ENCODE measurements at places on chromosomes 2 and 18.

GRCh38 chr2:136351684-136352083, 233.7 kb upstream of the CXCR4 start:
- DNase-seq: no peak

DNA sequence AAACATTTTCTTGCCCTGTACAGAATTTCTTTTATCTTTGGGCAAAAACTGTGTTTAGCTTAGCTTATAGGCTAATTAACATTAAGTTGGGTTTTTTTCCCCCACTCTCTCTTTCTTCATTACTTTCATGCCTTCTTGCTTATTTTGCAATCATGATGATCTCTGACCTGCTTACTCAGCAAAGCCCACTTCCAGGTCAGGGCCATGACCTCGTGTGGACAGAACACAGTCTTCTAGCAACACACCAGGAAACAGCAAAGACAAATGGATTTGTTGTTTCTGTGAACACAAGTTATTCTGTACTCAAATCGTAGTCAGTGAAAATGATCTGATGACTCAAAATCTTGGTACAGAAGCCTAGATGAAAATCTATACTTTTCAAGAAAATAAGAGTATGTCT, 60.7 kb downstream of the SPATS2L start:
- no peak for DNase-seq

- no peak for DNase-seq
These were observed 49.5 kb upstream of the SP3 start for GRCh38 chr2:174014699-174015070.

- no peak for DNase-seq
These were observed 14.4 kb downstream of the DNAJC10 start for GRCh38 chr2:182730486-182730885.

- no peak for DNase-seq
These were observed 93.2 kb downstream of the CACNB4 start for GRCh38 chr2:152005607-152006006.

DNA sequence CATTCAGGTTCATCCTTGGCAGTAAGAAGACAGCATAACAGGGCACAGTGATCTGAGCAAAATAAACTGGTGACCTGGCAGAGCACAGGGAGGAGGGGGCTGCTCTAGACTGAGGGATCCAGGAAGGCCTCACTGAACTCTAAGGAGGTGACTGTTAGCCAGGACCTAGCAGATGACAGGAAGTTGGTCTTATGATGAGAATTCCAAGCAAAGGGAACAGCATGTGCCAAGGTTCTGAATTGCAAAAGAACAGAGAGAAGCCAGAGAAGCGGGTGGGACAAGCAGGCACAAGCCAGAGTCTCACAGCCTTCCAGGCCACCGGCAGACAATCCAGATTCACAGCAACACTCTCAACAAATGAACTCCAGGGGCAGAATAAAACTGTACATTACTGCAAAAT, 152.7 kb upstream of the PTPRM start:
- no peak for DNase-seq

DNA sequence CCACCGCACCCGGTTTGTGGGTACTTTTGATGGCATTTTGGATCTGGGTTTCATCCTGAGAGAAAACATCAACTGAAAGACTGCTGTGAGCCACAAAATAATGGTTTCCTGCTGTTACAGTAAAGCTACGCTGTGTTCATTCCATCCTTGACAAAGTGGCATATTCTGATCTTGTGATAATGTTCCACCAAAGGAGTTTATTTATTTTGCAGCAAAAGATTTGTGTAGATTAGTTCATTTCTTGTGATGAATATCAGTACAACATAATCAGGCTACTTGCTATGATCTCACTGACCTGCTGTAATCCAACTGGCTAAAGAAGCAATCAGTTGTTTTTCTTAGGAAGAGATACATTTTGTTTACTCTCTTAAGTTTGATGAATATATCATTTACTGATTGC, 45.0 kb downstream of the EEF1B2 start:
- no peak for DNase-seq

- DNase-seq: no peak
These were observed 91.0 kb downstream of the DGKD start for GRCh38 chr2:233445152-233445830.

DNA sequence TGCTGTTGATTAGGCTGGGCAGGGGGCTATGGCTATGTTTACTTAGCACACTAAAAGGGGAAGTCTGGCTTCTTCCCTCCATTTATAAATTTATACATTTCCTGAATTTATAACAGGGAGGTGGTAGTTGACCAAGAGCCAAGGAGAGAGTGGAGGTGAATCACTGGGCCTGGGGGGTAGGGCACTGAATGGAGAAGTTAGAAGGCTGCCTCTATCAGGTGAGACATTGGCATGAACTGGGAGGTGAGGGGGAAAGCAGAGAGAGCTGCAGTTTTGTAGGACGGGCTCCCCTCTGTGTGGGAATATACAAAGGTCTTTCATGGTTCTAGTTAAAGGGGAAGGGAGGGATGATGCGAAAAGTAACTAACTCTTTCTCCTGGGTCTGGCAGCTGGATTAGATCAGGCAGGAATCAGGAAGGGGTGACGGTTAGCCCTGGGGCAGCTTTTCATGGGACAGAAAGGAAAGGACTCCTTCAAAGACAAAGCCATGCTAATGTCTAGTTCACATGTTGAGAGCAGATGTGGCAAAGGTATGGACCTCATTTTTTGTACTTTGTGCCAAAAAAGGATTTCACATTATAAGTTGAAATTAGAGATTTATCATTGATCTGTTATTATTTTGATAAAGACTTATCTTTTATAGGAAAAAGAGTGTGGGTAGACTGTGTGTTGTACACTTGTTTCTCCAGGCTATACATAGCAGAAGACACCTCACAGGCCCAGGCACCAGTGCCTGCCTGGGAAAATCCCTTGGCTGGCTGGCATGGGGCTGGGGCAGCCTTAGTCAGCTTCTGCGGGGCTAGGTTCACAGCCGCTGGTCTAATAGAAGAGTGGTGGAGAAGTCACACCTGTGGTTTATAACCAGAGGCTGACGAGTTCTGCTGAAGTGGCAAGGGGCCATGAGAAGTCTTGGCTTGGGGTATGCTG, 158.7 kb downstream of the CLIP4 start:
- no peak for DNase-seq

GRCh38 chr18:36492604-36493329, 195.3 kb downstream of the FHOD3 start:
- DNase-seq: no peak

DNA sequence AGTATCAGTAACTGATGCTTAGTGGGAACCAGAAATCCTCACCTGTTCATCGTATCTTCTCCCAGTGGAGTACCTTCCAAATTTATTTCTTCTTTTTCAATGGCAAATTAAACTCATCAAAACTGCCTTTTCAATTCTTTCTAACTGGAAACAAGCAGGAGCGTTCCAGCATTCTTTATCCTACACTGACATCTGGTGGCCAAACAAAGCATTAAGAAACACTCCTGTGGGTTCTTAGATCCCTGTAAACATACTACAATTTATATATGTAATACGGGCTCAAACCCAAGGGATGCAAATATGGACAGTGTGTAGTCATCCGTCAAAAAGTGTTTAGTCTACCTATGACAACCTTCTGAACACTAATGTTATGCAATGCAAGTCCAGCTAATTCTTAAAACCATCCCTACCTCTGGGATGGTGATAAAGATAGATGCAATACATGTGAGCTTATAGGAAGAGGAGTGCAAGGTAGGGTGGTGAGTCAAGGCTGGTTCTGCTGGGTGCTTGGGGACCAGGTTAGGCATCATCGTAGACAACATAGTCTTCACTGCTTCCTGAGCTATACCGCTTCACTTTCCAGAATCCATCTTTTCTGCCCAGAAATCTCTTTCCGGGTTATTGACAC, 375.0 kb downstream of the CTNNA2 start:
- no peak for DNase-seq

GRCh38 chr2:120949027-120949956, 213.6 kb downstream of the GLI2 start:
- no peak for DNase-seq

- no peak for DNase-seq
These were observed 8.0 kb downstream of the NTSR2 start for GRCh38 chr2:11661891-11662435.

GRCh38 chr2:173990245-173990644, 25.1 kb upstream of the SP3 start:
- DNase-seq: no peak

DNA sequence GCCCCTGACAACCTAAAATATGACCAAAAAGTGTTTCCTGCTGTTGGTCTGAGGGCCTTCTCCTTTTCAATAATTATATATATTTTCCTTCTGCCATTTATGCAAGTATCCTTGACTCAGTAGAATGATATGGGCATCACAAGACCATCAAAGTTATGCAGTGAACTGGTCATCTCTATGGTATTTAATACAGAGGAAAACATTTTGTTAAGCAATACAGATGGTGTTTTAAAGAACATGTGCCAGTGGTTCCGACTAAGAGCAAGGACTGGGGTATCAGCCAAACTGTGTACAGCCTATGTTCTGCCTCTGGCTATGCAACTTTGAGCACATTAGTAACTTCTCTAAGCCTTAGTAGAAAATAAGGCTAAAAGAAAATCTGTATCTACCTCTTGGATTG, 179.0 kb downstream of the TRABD2A start:
- no peak for DNase-seq

- DNase-seq: no peak
These were observed 11.9 kb downstream of the BCL2 start for GRCh38 chr18:63307551-63308200.

- DNase-seq: no peak
These were observed 732 bp upstream of the ANXA4 start for GRCh38 chr2:69741229-69741574.

- DNase-seq: no peak
These were observed 147.6 kb upstream of the CCDC68 start for GRCh38 chr18:55106906-55107305.

DNA sequence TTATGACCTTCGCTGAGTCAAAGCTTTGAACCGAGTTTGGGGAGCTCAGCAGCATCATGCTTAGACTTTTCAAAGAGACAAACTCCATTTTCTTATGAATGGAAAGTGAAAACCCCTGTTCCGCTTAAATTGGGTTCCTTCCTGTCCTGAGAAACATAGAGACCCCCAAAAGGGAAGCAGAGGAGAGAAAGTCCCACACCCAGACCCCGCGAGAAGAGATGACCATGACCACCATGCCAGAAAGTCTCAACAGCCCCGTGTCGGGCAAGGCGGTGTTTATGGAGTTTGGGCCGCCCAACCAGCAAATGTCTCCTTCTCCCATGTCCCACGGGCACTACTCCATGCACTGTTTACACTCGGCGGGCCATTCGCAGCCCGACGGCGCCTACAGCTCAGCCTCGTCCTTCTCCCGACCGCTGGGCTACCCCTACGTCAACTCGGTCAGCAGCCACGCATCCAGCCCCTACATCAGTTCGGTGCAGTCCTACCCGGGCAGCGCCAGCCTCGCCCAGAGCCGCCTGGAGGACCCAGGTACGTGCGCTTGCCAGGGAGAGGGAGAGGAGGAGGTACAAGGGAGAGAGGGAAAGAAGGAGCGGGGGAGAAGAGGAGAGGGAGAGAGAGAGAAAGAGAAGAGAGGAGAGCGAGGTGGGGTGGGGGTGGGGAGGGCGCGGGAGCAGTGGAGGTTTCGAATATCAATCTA, at the start of gene DLX1:
DLX1 (plus strand) TSS at position 48 of the 700 bp plus-strand sequence; CDS start at position 219, 171 bp downstream.
- DNase-seq: no peak

DNA sequence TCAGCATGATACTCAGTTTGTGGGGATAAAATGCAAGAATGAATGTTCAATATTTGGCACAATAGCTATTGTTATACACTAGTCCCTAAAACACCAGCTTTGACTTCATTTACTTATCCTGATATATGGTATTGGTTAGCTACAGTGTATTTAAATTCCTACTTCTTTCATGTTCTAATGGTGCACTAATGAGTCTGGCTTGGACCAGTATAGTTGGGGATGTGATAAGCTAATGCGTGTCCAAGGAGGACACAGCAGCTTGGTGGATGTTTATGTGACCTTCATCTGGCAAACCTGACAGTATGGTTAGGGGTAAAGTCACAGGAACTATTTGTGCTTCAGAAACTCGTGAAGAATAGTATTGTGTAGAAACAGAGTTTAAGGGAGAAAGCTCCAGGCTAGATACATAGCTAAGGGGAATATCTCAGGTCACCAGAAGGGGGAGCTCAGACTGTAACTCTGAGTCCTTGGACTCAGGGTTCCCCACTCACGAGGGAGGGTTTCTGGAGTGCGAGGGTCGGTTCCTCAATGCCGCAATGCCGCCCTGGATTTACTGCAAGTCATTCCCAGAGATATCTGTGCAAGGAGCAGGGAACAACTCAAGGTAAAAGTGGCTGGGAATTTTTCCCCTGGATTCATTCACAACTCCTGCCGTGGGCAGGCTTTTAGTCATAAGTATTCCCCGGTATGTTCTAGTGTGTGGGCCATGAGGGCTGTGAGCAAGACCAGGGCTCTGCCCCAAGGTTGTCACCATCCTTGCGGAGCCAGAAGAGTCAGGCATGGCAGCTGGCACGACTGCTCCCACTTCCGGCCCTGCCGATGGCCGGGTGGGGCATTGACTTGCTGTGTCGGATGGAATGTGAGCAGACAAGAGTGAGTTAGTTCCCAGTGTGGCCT, 14.5 kb downstream of the IL1R2 start:
- no peak for DNase-seq

GRCh38 chr2:125405816-125406215, 1250.1 kb upstream of the GYPC start:
- DNase-seq: no peak

- DNase-seq: no peak
These were observed 16.7 kb downstream of the WIPF1 start for GRCh38 chr2:174580951-174581350.

GRCh38 chr2:191857259-191857805, 10.4 kb upstream of the CAVIN2 start:
- no peak for DNase-seq

GRCh38 chr2:220043990-220044335, 416.5 kb downstream of the SLC4A3 start:
- no peak for DNase-seq

GRCh38 chr2:42906557-42907411, 114.4 kb upstream of the HAAO start:
- no peak for DNase-seq

DNA sequence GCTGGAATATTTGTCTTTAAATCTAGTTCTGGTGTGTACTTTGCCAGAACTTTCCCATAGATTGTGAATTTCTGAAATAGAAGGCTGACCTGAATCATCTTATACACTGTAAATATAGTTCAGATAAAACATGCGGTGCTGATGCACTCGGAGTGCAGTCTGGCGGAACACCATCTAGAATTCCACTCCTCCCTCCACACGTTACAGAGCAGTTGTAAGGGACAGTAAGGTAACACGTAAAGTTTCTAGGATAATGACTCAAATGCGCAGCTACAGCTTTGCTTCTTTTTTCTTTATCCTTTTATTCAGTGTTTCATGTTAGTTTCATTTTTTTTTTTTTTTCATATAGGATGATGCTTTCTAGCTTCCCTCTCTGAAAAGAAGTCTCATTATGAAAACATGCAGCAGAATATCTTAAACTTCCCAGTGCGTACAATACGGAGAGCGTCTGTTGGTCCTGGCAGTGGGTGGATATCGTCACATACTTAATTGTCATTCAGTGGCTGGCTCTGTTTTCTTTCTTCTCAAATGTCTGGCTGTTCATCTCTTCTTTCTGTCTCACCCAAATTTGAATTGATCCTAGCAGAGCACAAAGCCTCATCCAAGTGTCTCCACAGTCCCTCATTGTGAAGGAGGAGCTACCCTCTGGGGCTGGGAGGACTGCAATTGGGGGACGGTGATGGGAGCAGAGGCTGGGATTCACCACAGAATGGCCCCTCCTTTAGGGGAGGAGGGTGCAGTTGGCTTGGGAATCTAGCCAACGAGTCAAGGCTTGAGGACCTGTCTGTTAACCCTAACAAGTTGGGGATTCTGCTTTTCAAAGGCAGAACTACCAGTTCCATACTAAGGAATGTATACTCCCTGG, 138.8 kb downstream of the MYT1L start:
- no peak for DNase-seq

- DNase-seq: no peak
These were observed 19.9 kb downstream of the ASB18 start for GRCh38 chr2:236244256-236244655.
